ENCODE measurements at places on chromosomes 6 and 20.

GRCh38 chr6:6683969-6684833 is 95.7 kb downstream of the LY86 start:
- DNase-seq: no peak

DNA sequence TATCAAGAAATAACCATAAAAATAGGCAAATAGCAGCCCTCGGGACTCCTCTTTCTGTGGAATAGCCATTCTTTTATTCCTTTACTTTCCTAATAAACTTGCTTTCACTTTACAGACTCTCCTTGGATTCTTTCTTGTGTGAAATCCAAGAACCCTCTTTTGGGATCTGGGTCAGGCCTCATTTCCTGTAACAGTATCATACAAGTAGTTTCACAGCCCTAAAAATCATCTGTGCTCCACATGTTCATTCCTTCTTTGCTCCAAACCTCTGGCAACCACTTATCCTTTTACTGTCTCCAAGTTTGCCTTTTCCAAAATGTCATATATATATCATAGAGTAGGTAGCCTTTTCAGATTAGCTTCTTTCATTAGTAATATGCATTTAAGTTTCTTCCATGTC is 13.5 kb upstream of the NT5E start:
- DNase-seq: no peak

DNA sequence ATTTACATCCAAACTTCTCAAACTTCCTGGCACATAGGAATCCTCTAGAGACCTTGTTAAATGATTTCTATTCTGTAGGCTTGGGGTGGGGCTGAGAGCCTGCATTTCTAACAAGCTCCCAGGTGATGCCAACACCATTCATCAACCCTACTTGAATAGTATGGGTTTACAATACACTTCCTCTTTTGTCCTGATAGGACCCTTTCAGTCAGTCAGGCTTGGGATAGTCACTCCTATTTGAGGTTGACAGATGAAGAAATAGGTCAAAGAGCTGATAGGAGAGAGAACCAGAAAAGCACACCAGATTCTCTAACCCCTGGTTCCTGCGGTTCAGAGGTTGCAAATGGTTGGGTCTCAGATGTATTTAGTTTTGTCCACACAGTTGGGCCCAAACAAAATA is 273.4 kb downstream of the TSHZ2 start:
- no peak for DNase-seq

DNA sequence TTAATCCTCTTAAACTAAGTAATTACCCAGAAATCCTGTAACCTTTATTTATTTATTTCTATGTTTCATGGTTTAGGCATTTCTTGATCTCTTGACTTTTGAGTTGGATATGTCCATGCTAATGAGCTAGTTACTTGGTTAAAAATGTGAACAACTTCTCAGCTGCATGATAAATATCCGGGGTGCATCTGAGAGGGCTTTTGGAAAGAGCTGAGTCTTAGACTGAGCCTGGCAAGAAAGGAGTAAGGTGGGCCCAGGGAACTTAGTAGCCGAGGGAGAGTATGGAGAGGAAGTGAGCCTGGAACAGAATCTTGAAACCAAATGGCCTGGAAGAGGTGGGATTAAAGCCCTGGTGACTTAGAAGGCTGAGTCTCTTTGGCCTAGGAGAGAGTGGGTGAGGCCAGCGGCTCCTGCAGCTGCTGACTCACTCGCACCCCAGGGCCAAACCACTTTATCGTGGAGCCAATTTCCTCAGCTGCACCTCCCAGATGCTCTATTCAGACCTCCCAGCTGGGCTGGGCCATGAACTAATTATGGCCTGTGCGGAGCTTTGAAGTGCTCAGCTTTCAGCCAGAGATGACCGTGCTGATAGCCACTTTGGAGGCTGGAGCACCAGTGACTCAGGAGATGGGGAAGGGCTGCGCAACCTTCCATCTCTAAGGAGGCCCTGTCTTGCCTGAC is 19.1 kb downstream of the TGM3 start:
- DNase-seq: no peak

- no peak for DNase-seq
Observed at GRCh38 chr20:51661609-51662178, 106.5 kb downstream of the ATP9A start.

- no peak for DNase-seq
Observed at GRCh38 chr20:50904067-50904570, 27.1 kb downstream of the ADNP start.

- no peak for DNase-seq
Observed at GRCh38 chr20:43458422-43458924, 777 bp downstream of the SRSF6 start.

DNA sequence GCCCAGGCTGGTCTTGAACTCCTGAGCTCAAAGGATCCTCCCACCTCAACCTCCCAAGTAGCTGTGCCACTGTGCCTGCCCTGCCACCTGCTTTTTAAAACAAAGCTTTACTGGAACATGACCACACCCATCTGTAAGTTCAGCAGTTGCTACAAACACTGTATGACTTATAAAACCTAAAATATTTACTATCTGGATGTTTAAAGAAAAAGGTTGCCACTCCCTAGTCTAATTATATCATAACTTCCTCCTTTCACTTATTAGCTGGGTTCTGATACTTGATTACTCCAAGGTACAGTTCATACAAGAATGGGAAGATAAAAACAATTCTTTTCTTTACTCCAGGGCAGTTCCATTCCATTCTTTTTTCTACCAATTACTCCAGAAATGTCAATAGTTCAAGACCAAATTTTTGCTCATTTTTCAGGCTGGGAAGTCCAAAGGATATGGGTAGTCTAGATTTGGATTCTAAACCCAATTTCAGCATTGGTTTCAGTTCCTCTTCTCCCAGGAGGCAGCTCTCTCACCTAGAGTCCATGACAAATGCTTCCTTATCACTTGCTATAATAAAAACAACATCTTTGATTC is 63.1 kb downstream of the SEC63 start:
- DNase-seq: peak; percentile 71

GRCh38 chr20:58515233-58516212 is at the start of gene APCDD1L:
Gene APCDD1L, minus strand, starts transcription at chr20:58515399. Its CDS starts 692 bp downstream, at chr20:58514707.
- DNase-seq: no peak

DNA sequence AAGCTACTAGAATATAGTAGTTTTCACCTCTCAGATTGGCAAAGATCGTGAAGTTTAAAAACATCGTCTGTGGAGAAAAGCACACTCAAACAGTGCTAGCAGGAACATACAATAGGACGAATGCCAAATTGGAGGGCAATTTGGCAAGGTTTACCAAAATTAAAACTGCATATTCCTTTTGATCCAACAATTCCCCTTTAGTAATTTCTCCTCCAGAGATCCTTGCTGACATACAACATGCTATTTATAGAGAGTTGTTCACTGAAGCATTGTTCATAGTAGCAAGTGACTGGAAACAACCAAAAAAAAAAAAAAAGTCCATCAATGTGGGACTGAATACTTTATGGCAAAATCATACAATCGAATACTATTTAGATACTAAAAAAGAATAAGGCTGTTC is 202.2 kb downstream of the ATXN1 start:
- no peak for DNase-seq

DNA sequence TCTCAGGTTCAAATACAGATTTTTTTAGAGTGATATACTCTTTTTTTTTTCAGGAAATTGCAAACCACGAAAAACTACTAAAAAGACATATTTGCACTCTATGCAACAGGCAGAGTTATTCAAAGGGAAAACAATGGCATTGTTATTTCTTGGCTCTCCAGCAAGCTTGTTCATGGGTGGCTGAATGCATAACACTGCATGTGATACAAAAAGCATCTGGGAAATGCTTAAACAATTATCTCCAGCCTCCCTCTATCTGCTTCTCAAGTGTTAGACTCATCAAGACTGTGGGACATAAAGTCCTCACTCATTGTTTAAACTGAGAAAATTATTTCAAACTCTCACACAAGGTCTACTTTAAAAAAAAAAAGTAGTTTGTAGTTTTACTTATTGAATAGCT is 7.3 kb upstream of the COL12A1 start:
- no peak for DNase-seq

- no peak for DNase-seq
Observed at GRCh38 chr20:33400812-33401183, 521 bp downstream of the CDK5RAP1 start.

- no peak for DNase-seq
Observed at GRCh38 chr20:47127546-47127945, 229.0 kb downstream of the ZMYND8 start.

All from left colon (tissue), 2 donors.